ENCODE measurements at places on chromosomes 5 and 9.

DNA sequence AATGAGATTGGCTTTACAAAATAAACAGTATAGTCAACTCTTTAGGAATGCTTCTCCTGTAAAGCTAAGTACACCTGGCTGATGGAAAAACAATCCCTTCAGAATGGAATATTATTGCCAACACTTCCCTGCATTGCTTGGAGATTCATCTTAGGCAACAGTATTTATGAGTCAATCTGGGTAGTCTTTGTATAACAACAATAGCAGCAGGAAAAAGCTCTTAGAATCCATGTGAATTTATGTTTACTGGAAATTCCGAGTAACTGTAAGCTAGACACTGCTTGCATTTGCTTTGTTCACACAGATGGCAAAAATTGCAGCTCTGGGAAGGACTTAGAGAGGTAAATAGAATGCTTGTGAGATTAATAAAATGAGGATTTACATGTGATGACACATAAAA is 101.7 kb upstream of the NTRK2 start:
- H3K4me3 ChIP-seq: no peak overlapping the region
- H3K27me3 ChIP-seq: no peaks in the 10 kb centered on the region
- no peaks in the 10 kb centered on the region for H3K36me3 ChIP-seq
- no peak for DNase-seq
- no peak overlapping the region for H3K27ac ChIP-seq
- H3K4me1 ChIP-seq: no peaks in the 10 kb centered on the region

DNA sequence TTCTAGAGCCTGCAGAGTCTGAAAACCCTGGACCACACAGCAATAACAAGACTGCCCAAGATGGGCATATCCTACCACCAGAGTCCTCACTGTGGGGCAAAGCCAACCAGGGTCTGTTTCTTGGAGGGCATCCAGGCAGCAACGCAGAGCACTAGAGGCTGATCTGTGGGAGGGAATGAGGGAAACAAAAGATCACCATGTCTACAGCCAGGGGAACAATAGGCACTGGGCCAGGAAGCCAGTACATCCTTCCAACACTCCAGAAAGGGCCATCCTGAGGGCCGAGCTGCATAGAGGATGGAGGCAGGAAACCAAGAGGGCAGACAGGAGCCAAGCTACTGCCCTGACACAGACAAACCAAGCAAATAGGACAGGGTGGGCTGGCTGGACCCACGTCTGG is 416.1 kb upstream of the IRX4 start:
- H3K36me3 ChIP-seq: no peaks in the 10 kb centered on the region
- no peak overlapping the region for H3K27ac ChIP-seq
- H3K27me3 ChIP-seq: no peaks in the 10 kb centered on the region

DNA sequence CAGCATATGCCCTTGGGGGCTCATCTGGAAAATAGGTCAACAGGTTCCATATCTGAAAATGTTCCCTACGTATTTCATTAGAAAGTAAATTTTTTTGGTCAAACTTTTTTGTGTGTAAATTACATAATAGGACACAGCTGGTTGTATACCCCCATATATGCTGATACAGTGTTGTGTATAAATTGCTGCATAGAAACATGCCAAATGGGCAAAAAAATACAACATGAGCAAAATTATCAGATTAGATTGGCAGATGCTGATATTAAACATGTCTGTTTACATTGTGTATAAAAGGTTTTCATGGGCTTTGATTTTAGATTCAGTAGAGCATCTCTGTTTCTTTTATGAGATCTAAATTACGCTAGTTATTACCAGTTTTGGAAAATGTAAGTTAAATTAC is 2223.0 kb downstream of the MAT2B start:
- no peak for DNase-seq
- H3K36me3 ChIP-seq: no peaks in the 10 kb centered on the region
- no peak overlapping the region for H3K27ac ChIP-seq
- no peak overlapping the region for H3K4me3 ChIP-seq

- H3K27me3 ChIP-seq: peaks cover 16% of the 10 kb centered on the region
- H3K36me3 ChIP-seq: peaks cover 6% of the 10 kb centered on the region
- peaks cover 20% of the 10 kb centered on the region for H3K4me1 ChIP-seq
Observed at GRCh38 chr9:136053757-136054142, 41.3 kb downstream of the NACC2 start.

GRCh38 chr5:43685252-43685950 is 82.4 kb downstream of the NNT start:
- no peaks in the 10 kb centered on the region for H3K27me3 ChIP-seq
- H3K27ac ChIP-seq: no peak overlapping the region
- no peaks in the 10 kb centered on the region for H3K4me1 ChIP-seq
- H3K4me3 ChIP-seq: no peak overlapping the region
- DNase-seq: no peak

GRCh38 chr9:81028504-81028903 is 660.8 kb downstream of the TLE1 start:
- H3K27me3 ChIP-seq: no peaks in the 10 kb centered on the region
- no peak for DNase-seq
- H3K36me3 ChIP-seq: no peaks in the 10 kb centered on the region

GRCh38 chr5:133072021-133072420 is 20.2 kb downstream of the HSPA4 start:
- DNase-seq: no peak
- H3K4me1 ChIP-seq: no peaks in the 10 kb centered on the region
- H3K4me3 ChIP-seq: no peak overlapping the region
- peaks cover 72% of the 10 kb centered on the region for H3K36me3 ChIP-seq
- no peak overlapping the region for H3K27ac ChIP-seq
- H3K27me3 ChIP-seq: no peaks in the 10 kb centered on the region

GRCh38 chr5:136309932-136310598 is 55.3 kb downstream of the TRPC7 start:
- no peak overlapping the region for H3K27ac ChIP-seq
- H3K36me3 ChIP-seq: no peaks in the 10 kb centered on the region
- no peaks in the 10 kb centered on the region for H3K27me3 ChIP-seq
- DNase-seq: no peak

- H3K27me3 ChIP-seq: no peaks in the 10 kb centered on the region
- no peak overlapping the region for H3K27ac ChIP-seq
- H3K4me1 ChIP-seq: peaks cover 37% of the 10 kb centered on the region
Observed at GRCh38 chr9:128906741-128907140, 14.0 kb upstream of the PHYHD1 start.

DNA sequence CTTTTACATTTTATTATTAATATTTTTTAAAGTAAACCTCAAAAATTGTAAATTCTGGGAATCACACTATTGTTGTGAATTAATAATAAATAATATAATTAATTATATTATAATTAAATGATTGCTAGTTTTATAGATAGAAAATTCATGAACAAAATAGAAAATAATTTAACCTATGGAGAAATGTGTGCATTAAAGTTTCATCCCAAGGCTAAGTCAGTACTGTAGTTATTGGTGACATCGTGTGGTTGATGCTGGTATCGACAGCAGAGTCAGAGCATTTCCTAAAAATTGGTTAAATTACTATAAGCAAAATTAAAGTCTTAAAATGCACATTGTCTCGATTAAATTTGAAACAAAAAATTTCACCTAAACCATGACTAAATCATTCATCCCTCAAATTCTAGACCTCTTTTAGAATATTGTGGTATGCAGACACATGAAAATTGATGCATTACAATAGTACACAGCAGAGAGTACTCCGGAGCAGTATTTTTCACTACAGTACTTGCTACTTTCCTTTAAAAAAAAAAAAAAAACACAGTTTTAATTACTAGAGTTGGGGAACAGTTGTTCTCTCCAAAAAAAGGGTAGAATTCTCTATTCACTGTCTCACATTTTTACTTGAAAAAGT is 73.9 kb downstream of the RORB start:
- no peak overlapping the region for H3K27ac ChIP-seq
- DNase-seq: no peak
- H3K36me3 ChIP-seq: no peaks in the 10 kb centered on the region
- no peaks in the 10 kb centered on the region for H3K27me3 ChIP-seq

DNA sequence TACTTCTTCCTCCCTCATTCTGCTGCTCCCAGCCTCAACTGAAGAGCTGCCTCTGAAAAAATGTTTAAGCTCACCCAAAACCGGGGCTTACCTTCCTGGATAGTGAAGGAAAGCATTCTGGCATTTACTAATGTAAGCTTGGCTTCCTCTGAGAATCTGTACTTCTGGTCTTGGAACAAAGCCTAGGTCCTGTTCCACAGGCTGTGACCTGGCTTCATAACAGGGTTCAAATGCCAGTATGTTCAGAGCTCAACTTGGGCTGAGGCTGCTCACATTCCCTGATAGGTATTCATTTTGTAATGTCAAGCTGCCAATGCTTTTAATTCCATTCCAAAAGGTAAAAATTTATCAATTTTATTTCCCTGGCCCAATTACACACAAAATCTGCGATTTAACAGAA is 411.7 kb upstream of the KCNN2 start:
- H3K27me3 ChIP-seq: no peaks in the 10 kb centered on the region
- H3K4me3 ChIP-seq: no peak overlapping the region
- no peak for DNase-seq

DNA sequence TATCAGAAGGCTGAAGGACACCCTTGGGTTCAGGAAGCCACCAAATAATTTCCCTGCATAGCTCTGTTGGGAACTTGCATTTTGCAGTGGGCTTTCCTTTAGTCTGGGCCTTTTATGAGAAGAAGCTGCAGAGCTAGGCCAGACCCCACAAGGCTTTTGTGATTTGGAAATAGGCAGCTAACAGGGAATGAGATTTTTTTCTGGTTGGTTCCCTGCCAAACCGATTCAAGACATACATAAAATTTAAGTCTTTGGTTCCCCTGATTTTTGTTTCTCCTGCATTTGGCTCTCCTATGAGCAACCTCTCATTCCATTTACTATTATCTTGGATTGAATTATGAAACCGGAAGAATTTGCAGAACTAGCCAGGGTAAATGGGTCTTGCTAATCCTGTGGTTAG is 81.5 kb upstream of the PTCH1 start:
- no peak for DNase-seq
- H3K4me1 ChIP-seq: no peaks in the 10 kb centered on the region
- no peaks in the 10 kb centered on the region for H3K27me3 ChIP-seq
- no peak overlapping the region for H3K4me3 ChIP-seq
- no peak overlapping the region for H3K27ac ChIP-seq
- H3K36me3 ChIP-seq: no peaks in the 10 kb centered on the region

- no peaks in the 10 kb centered on the region for H3K4me1 ChIP-seq
- H3K36me3 ChIP-seq: no peaks in the 10 kb centered on the region
- no peak overlapping the region for H3K4me3 ChIP-seq
Observed at GRCh38 chr5:124599028-124599973, 147.1 kb downstream of the ZNF608 start.

DNA sequence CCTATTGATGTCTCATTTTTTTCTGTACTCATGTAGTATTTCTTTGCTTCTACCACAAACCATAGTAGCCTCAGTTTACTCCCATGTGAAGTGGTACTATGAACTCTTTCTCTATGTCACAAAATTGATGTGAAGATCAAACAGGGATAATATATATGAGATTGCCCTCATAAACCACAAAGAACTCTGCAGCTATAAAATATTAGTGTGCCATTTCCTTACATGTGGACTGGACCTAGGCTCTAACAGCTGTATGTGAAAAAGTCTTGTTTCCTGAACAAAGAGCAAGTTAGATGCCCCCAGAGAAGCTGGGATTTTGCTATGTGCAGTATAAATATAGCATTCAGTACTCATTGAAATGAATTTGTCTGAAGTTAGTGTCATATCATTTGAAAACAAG is 412.6 kb upstream of the ADAMTSL1 start:
- no peaks in the 10 kb centered on the region for H3K4me1 ChIP-seq
- no peak overlapping the region for H3K27ac ChIP-seq
- DNase-seq: no peak
- no peaks in the 10 kb centered on the region for H3K36me3 ChIP-seq
- H3K27me3 ChIP-seq: no peaks in the 10 kb centered on the region
- H3K4me3 ChIP-seq: no peak overlapping the region

GRCh38 chr9:8012986-8013385 is 213.4 kb upstream of the DMAC1 start:
- no peaks in the 10 kb centered on the region for H3K36me3 ChIP-seq
- no peak overlapping the region for H3K27ac ChIP-seq
- DNase-seq: no peak

DNA sequence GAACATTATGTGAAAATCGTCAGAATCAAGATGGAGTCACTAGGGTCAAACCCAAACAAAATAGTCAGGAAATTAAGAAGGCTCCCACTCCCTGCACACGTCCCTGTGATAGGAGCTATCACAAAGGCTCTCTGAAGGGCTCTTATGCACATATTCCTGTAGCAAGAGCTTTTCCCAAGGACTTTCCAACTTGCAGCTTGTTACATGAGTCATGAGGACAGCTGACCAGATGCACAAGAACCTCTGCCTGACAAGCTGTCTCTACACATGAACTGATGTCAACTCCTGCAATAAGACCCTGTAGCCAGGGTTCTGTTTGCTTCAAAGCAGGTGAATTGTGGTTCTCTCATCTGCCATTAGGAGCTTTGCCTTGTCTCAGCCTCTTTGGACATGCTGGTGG is 122.4 kb downstream of the OLFM1 start:
- H3K27me3 ChIP-seq: no peaks in the 10 kb centered on the region
- no peaks in the 10 kb centered on the region for H3K36me3 ChIP-seq
- H3K4me3 ChIP-seq: no peak overlapping the region
- H3K27ac ChIP-seq: no peak overlapping the region
- DNase-seq: no peak

- H3K27me3 ChIP-seq: no peaks in the 10 kb centered on the region
- no peak overlapping the region for H3K27ac ChIP-seq
- H3K4me1 ChIP-seq: peaks cover 13% of the 10 kb centered on the region
Observed at GRCh38 chr9:112168197-112168596, 6.9 kb downstream of the SUSD1 start.

DNA sequence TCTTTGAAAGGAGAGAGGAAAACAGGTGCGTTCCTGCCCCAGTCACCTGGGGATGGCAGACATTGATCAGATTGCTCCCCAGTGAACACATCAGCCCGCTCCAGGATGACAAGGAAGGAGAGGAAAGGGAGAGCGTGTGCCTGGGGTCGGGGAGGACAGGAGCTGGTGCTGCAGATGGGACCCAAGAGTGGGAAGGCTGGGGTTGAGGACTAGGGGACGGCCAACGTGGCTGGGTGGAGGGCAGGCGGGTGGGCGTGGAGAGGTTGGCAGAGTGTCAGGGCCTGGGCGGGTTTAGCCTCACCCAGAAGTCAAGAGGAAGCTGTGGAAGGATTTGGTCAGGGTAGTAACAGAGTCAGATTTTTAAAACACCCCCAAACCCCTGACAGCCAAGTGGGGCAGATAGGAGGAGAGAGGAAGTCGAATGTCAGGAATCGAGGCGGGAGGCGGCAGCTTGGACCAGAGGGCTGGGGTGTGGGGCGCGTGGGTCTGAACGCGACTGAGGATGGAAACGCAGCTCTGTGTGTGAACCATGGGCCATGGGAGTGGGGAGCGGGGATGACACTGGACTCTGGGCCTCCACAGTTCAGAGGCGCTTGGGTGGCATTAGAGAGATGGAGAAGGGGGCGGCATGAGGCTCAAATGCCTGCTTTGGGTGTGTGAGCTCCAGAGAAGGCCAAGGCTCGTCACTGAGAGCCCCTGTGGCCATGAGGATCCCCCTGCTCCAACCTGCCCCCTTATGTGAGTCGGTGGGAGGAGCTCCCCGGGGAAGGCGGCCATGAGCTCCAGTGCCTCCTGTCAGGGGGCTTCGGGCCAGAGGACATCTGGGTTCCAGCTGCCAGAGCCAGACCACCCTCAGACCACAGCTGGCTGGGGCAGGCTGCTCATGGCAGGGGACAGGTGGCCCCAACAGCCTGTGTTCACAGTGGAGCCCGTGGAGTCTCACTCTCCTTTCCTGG is 24.6 kb downstream of the LAMC3 start:
- H3K27me3 ChIP-seq: no peaks in the 10 kb centered on the region
- no peaks in the 10 kb centered on the region for H3K4me1 ChIP-seq
- no peak for DNase-seq
- H3K27ac ChIP-seq: no peak overlapping the region
- H3K4me3 ChIP-seq: no peak overlapping the region

- H3K4me1 ChIP-seq: peaks cover 23% of the 10 kb centered on the region
- H3K36me3 ChIP-seq: peaks cover 38% of the 10 kb centered on the region
- no peaks in the 10 kb centered on the region for H3K27me3 ChIP-seq
- no peak overlapping the region for H3K4me3 ChIP-seq
- DNase-seq: no peak
- peak overlapping the region; percentile 73 for H3K27ac ChIP-seq
Observed at GRCh38 chr9:2055203-2055658, 40.1 kb downstream of the SMARCA2 start.
